ENCODE measurements at places on chromosomes 5 and 9.

DNA sequence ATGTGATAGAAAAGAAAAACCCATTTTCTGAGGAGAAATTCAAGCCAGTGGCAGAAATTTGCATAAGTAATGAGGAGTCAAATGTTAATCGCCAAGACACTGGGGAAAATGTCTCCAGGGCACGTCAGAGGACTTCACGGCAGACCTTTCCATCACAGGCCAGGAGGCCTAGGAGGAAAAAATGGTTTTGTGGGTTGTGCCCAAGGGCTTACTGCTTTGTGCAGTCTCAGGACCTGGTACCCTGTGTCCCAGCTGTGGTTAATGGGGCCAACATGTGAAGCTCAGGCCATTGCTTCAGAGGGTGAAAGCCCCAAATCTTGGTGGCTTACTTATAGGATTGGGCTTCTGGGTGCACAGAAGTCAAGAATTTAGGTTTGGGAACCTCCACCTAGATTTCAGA lies 54.8 kb upstream of the ADAMTS2 start:
- no peak for DNase-seq

DNA sequence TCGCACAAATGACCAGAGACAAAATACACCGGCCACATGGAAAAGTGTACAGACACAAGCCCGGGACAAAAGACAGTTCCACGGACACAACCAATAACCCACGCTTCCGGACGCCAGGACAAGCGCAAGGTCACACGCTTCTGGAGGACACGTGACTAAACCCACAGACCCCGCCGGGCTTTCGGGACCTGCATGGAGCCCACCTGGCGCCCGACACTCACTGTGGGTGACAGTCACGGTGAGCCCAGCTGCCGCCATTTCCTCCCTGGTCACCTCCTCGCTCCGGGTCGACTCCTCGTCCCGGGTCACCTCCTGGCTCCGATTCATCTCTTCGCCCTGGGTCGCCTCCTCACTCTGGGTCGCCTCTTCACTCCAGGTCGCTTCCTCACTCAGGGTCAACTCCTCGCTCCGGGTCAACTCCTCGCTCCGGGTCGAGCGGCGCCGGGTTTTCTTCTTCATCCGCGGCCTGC lies 470 bp downstream of the BAG1 start:
- DNase-seq = peak; percentile 41

- DNase-seq = peak; percentile 10
Measured at GRCh38 chr5:136028782-136029742, at the start of gene TGFBI. Gene TGFBI (plus strand): TSS chr5:136028988. CDS start chr5:136029056, 68 bp downstream.

- DNase-seq = no peak
Measured at GRCh38 chr5:144195448-144195847, 24.8 kb downstream of the KCTD16 start.

DNA sequence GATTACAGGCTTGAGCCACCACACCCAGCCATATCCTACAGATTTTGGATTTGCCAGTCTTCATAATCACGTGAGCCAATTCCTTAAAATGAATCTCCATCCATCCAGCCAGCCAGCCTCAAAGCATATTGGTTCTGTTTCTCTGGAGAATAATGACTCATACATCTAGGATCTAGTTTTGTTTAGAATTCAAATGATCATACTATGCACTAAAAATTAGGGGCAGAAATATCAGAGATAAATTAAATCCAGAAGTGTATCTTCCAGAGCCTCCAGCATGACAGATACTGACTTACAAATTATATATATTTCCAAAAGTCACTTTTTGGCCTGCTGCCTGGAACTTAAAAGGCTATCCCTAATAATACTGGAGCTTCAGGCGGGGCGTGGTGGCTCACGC lies 119.1 kb upstream of the NR5A1 start:
- DNase-seq = no peak

DNA sequence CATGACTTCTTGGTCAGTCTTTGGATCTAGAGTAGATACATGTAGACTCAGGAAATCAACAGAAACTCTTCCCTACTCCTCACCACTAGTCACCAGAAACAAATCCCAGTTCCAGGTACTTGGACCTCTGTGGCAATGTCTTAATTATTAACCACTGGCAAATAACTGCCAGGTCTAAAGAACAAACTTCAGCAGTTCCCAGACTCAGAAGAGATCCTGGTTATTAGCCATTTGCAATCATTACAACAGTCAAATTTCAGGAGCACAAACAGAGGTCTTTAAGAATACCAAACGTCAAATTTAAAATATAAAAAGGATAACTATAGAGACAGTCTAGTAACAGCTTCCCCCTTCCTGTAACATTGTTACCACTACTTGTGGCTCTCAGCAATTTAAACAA lies 10.2 kb downstream of the DIAPH1 start:
- DNase-seq = no peak

GRCh38 chr9:137082925-137083290 lies 3.9 kb upstream of the MAN1B1 start:
- no peak for DNase-seq

GRCh38 chr9:73202980-73203379 lies 51.3 kb downstream of the ANXA1 start:
- no peak for DNase-seq

Measured in stimulated activated CD4-positive, alpha-beta T cell treated with anti-CD3 and anti-CD28 coated beads, Interleukin-12 subunit alpha, Interleukin-12 subunit beta, amount 100 ng/mL, for 4 hours (primary cell).